Activated T-helper 1 cell treated with anti-CD3 and anti-CD28 coated beads, Interleukin-2, amount 50 U/mL, for 16 hours (primary cell): ENCODE measurements at places on chromosomes 4 and X.

GRCh38 chr4:186820391-186820891, 96.8 kb upstream of the FAT1 start:
- no peak for DNase-seq

DNA sequence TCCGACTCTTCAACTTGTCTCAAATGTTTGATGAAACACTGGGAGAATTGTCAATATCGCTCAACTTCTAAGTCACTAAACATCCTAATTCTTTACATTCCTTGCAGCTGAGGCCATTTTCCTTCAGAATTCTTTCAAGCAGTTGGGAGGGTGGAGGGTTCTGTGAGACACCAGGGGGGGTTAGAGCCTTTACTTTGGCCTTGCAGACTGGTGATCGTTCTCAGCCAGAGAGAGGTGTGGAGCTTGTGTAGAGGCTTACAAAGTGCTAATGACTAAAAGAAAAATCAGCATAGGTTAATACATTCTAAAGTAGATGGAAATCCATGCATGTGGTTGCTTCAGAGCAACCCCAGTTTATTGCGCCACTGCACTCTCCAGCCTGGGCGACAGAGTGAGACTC, 21.3 kb upstream of the SOX3 start:
- no peak for DNase-seq

DNA sequence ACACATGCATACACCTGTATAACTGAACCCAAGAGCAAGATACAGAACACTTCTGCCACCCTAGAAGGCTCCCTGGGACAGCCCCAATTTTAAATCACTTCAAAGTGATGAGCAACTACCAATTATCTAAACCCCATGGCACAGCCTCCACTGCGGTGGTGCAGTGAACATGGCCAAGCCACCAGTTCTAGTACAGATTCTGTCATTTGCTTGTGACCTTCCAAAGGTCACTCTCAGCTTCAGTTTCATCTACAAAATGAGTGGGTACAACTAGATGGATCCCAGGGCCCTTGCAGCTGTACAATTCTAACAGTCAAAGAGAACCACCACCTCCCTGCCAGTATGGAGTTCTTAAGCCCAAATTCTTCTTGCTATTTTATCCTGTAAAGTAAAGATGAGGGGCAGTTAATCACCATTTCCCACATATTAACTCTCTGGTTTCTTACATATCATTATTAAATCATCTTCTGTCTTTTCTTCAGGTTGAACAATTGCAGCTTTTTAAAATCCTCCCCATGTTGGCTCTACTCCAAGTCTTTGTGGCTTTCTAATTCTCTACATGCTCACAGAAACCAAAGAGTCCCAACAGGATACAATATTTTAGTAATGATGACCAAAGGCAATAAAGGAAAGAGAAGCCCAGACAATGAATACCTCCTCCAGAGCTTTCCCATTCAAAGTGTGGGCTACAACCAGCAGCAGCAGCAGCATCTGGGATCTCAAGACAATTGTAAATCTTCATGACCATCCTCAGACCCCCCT, 39.0 kb upstream of the GPM6B start:
- no peak for DNase-seq

- no peak for DNase-seq
Measured at GRCh38 chrX:30910124-30910860, 21.2 kb upstream of the TAB3 start.

DNA sequence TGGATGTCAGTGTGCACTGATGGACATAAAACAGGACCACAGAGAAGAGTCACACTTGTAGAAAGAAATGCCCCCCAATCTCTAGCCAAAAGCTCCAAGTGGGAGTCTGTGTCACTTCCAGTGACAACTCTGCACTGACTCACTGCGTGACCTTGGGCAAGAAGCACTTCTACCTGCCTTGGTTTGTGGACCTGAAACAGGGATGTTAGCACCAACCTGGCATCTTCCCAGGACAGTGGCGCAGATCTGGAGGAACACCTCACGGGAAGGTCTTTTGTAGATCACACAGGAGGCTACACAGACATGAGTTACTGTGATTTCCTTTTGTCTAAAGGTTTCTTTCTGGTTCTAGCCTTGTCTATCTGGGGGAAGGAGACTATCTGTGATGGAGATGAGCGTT, 80.5 kb upstream of the DHRSX start:
- no peak for DNase-seq

DNA sequence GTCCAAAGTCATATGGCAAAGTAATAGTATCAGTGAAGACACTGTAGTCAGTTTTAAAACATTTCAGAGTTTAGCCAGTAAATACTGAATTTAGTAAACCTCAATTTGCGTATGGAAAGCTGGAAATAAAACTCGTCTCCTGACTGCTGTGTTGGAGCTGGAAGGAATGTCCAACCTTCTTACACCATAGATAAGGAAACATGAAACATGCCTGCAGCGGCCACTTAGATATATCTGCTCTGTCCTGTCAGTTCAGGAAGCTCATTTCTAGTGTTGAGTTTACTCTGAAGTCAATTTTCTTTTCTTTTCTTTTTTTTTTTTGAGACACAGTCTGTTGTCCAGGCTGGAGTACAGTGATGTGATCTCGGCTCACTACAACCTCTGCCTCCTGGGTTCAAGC, 21.2 kb downstream of the ARHGAP10 start:
- no peak for DNase-seq

GRCh38 chr4:89482926-89483595, 175.5 kb upstream of the GPRIN3 start:
- no peak for DNase-seq

GRCh38 chrX:65772842-65773241, 105.4 kb downstream of the MSN start:
- DNase-seq: no peak

DNA sequence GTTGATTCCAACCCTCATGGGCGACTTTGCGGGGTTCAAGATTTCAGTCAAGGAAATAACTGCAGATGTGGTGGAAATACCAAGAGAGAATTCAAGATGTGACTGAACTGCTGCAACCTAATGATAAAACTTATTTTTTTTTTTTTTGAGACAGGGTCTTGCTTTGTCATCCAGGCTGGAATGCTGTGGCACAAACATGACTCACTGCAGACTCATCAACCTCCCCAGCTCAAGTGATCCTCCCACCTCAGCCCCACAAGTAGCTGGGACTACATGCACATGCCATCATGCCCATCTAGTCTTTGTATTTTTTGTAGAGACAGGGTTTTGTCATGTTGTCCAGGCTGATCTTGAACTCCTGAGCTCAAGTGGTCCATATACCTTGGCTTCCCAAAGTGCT, 19.5 kb upstream of the WDFY3 start:
- DNase-seq: no peak

GRCh38 chr4:61583696-61584095, 383.6 kb downstream of the ADGRL3 start:
- no peak for DNase-seq

- no peak for DNase-seq
Measured at GRCh38 chr4:12359420-12359819, 930.7 kb upstream of the HS3ST1 start.

- no peak for DNase-seq
Measured at GRCh38 chr4:107853444-107854355, 29.0 kb downstream of the SGMS2 start.

DNA sequence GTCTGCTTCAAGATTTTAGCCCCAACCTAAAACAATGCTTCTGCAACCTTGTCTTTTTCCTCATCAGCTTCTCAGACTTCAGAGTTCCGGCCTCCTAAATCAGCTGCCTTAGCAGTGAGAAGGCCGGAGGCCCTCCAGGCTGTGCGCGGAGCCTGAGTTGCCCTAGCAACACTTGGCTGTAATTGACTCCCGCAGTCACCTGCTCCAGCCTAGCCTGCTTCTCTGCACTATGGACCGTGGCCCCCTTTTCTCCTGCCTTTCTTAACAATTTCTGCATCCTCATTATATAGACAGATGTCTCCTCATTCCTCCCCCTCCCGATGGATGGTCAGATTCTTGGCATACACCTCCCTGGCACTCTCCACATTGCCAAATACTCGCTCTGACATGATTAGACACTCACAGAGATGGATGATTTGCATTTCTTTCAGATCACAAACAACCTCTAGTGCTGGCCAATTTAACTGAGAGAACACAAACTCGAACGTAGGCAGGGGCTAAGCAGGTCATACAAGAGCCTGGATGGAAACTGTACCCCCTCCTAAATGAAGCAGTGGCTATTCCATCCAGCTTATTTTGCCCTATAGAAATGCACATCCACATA, 9.5 kb upstream of the HUWE1 start:
- DNase-seq: no peak

DNA sequence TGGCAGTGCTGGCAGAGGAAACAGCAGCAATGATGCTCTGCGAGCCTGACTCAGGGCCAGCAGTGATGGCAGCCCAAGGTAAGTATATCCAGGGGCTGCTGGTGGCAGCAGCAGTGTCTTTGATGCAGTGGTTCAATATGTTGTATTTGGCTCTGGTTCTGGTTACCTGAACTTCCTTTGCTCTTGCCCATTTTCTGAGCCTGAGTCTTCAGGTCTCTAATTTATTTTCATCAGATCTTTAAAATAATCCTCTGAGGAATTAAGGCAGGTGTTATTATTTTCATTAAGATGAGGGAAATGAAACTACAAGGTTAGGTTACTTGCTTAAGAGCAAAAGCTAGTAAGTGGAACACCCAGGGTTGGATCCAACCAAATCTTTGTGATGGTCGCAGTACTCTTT, 102.8 kb upstream of the BMP2K start:
- DNase-seq: no peak
